Muscle of back (tissue), 13 donors: ENCODE measurements at places on chromosomes 5 and 9. TPM values are rescaled to one million over a fixed set of nuclear protein-coding genes. Genes with fewer than 3 reads are reported as not detected.

DNA sequence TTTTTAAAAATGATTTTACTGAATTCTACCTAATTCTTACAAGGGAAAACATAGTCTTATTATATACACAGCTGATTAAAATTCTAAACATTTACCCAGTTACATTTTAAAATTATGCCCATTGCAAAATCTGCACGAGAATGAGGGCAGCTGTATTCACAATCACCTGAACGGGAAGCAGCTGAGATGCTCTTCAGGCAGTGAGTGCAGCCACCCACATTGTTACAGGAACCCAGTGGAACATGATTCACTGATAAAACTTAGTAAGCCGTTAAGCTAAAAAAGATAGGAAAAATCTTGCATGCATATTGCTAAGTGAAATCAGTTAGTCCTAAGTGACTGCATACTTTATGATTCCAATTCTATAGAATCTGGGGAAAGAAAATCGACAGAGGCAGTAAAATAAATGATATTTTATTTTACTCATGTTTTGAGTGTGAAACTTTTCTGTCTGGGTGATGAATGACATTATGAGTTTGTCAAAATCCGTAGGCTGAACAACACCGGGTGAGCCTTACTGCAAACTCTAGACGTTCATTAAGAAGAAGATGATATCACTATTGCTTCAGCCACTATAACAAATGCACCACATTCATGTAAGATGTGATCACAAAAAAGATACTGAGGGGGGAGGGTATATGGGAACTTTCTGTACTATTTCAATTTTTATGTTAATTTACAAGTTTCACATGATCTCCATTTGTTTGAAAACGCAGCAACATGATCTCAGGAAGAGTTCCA lies 39.1 kb upstream of the FLT4 start:
- DNase-seq: no peak

GRCh38 chr5:21774801-21775200 lies 1078.3 kb downstream of the CDH12 start:
- DNase-seq: no peak

DNA sequence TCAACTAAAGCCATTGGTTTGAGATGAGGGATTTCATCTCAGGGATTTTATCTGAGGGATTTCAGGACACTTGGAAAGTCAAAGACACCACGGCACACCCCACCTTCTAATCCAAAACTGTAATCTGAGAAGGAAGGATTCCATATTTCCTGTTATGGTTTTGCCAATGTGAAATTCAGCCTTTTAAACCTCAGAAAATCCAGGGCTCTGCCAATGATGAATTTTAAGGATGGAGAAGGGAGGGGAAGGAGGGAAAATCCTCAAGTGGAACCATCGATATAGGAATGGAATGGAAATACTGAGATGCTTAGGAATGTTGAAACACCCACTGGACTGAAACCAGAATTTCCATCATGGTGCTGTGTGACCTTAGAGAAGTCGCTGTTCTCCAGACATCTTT lies 5.3 kb downstream of the C1QTNF3 start:
- peak; percentile 66 for DNase-seq

DNA sequence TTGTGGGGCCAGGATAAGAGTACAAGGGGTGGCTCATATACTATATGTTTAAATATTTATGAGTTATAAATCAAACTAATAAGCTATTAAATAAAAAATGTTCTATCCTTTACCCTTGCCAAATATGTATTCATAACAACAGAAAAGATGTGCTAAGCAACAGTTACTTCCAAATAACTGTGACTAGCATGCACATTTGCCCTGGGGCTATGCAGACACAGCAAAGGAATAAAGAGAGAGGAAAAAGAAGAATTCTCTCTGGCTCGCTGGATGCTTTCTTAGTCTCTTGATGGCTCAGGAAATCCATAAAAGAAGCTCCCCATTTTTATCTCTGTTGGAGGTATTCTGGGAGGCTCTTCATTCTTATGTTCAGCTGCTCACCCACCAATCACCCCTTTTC lies 182.4 kb upstream of the ATP10B start:
- DNase-seq: no peak

GRCh38 chr5:124783794-124784193 lies 37.4 kb upstream of the ZNF608 start:
- DNase-seq: no peak

DNA sequence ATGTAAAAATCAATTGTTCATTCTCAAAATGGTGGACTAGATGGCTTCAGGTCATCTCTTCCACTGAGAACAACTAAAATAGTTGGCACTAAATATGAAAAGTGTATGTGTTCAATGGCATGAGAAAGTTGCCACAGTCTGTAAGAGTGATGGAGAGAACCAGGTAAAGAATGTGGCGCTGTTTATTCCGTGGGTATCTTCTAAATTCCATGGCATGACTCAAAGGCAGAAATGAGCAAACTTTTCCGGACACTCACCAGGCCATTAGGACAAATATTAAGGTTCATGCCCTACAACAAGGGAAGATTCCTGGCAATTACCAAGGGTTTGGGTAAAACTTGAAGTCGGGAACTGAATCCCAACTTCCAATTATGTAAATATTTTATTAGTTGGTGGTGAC lies 825.4 kb upstream of the CDH6 start:
- no peak for DNase-seq

- no peak for DNase-seq
These were observed 14.7 kb upstream of the MLANA start for GRCh38 chr9:5876026-5876425.

GRCh38 chr9:13141629-13142028 lies 137.9 kb downstream of the MPDZ start:
- DNase-seq: no peak

GRCh38 chr9:92864152-92864551 lies 13.7 kb downstream of the ZNF484 start:
- no peak for DNase-seq

- DNase-seq: no peak
These were observed 31.7 kb upstream of the STXBP1 start for GRCh38 chr9:127580366-127580765.

- DNase-seq: no peak
These were observed 66.1 kb downstream of the KLHL3 start for GRCh38 chr5:137669811-137670210.

DNA sequence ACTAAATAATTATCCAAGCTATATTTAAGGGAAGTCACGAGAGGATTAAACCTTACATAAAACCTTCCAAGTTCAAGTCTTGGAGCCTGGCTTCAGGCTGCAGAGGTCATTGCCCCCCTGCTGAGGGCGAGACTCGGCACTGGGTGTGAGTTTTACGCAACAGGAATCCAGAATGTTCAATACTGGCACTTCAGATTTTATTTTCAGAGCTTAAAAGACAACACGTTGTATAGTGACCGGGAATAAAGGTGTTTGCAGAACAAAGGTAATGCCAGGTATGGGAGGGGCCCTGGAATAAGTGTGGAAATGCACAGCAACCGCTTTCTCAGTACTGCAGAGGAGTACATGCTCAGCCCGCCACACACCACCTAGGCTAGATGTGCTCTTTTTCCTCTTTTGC lies 207.0 kb downstream of the GAPVD1 start:
- no peak for DNase-seq

DNA sequence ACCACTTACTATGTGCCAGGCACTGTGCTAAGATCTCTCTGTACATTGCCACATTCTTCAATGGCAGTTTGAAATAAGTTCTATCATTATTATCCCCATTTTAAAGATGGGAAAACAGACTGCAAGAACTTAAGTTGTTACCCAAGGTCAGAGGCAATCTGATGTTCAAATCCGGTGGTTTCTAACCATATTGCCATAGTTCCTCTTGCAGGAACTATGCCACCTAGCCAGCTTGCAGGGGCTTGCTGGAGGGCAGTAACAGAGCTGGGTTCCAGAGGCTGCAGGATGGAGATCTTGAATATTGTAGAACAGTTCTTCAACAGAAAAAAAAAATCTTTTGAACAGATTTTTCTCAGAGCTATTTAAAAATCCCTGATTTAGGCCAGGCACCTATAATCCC lies 71.8 kb upstream of the TNFAIP8 start:
- no peak for DNase-seq

Gene SEMA6A
- polyA plus RNA-seq: 32.9 TPM

Gene CYSRT1
- polyA plus RNA-seq: 1.0 TPM

Gene KIF24
- polyA plus RNA-seq: 23.3 TPM

Gene LOX
- 101 TPM for polyA plus RNA-seq

Gene FAM151B
- 5.4 TPM for polyA plus RNA-seq

Gene IL5
- 0.30 TPM for polyA plus RNA-seq

Gene ZNF346
- polyA plus RNA-seq: 14.4 TPM

Gene PPWD1
- polyA plus RNA-seq: 31.7 TPM

Gene DMRT3
- polyA plus RNA-seq: not detected
